ENCODE measurements at places on chromosomes 11 and 22. TPM values are rescaled to one million over a fixed set of nuclear protein-coding genes. Genes with fewer than 3 reads are reported as not detected.

GRCh38 chr11:2864901-2865300 is 20.7 kb downstream of the CDKN1C start:
- no peaks in the 10 kb centered on the region for H3K4me1 ChIP-seq
- H3K4me3 ChIP-seq = no peak overlapping the region
- no peak for DNase-seq
- H3K36me3 ChIP-seq = no peaks in the 10 kb centered on the region
- H3K27ac ChIP-seq = no peak overlapping the region
- peaks cover 31% of the 10 kb centered on the region for H3K27me3 ChIP-seq

DNA sequence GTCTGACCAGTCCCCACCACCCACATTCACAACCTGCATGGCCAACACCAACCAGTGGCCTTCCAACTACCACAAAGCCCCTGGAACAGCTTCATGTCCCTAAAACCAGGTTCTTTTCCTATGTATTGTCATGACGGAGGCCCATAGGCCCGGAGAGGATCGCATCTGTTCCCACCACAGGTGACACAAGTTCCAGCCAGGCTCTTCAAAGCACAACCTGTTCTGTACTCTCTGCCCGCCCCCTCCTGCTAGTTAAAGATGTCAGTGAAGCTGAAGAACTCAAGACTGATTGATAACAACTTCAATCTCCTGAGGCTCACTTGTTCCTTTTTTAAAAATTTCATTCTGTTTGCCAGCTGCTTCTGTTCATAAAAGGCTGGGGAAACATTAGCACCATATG is 121.1 kb upstream of the GUCY1A2 start:
- no peak overlapping the region for H3K27ac ChIP-seq
- no peaks in the 10 kb centered on the region for H3K27me3 ChIP-seq
- H3K36me3 ChIP-seq = no peaks in the 10 kb centered on the region
- no peak overlapping the region for H3K4me3 ChIP-seq
- H3K4me1 ChIP-seq = no peaks in the 10 kb centered on the region
- DNase-seq = no peak

The PRR5L gene
- total RNA-seq = 98.9 TPM

The PGA4 gene
- not detected for total RNA-seq

- no peak for DNase-seq
- no peaks in the 10 kb centered on the region for H3K27me3 ChIP-seq
- H3K4me3 ChIP-seq = no peak overlapping the region
These were observed 35.2 kb upstream of the USP47 start for GRCh38 chr11:11806586-11806985.

DNA sequence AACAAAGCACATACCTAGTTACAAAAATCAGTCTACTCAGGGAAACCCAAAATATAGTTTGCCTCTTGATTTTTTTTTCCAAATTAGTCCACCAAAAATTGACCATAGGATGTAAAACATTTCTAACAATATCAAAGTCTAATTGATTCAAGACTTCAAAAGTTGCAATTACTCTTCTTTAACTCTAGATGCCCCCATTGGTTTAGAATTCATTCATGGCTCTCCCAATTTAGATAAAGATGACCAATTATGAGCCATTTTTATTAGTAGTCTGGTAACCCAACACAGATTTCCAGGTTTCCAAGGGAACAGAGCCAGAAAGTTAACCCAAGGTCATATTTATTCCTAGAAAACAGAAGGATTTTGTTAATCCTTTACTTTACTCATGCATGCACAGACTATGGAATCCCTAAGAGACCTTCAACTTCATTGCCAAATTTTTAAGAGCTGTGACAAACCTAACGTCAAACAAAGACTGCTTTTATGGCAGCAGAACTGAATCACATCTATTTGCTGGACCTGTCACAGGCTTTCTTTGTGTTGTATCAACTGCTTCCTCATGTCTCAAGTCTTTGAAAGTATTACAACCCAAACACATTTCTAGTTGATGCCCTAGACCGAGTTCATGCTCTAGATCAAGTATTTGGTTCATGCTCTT is 55.3 kb downstream of the C22orf42 start:
- no peak overlapping the region for H3K4me3 ChIP-seq
- no peaks in the 10 kb centered on the region for H3K36me3 ChIP-seq
- no peaks in the 10 kb centered on the region for H3K4me1 ChIP-seq
- no peak for DNase-seq

The FAM111A gene
- total RNA-seq = 96.6 TPM

The LARGE1 gene
- 114 TPM for total RNA-seq

DNA sequence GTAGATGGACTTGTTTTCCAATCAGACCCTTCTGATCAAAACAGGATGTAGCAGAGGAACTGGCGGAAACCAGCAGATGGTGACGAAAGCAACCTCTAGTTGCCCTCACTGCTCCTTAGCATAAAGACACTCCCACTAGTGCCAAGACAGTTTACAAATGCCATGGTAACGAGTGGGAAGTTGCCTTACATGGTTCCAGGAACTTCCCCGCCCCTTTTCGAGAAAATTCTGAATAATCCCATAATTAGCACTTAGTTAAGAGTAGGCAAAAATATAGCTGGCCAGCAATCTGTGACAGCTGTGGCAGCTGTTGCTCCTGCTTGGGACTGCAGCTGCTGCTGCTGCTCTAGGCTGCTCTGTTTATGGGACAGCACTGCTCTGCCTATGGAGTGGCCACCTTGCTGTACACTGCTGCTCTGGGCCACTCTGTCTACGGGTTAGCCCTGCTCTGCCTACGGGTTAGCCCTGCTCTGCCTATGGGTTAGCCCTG is 33.4 kb upstream of the SORL1 start:
- H3K27me3 ChIP-seq = no peaks in the 10 kb centered on the region
- H3K4me1 ChIP-seq = peaks cover 19% of the 10 kb centered on the region
- no peak for DNase-seq
- peak overlapping the region; percentile 46 for H3K27ac ChIP-seq
- H3K36me3 ChIP-seq = no peaks in the 10 kb centered on the region
- no peak overlapping the region for H3K4me3 ChIP-seq

The SLC22A6 gene
- total RNA-seq = not detected

The PLAAT4 gene
- total RNA-seq = 179 TPM

GRCh38 chr11:16799221-16799620 is 60.8 kb downstream of the C11orf58 start:
- H3K36me3 ChIP-seq = no peaks in the 10 kb centered on the region
- no peak overlapping the region for H3K4me3 ChIP-seq
- DNase-seq = no peak
- no peaks in the 10 kb centered on the region for H3K27me3 ChIP-seq
- no peaks in the 10 kb centered on the region for H3K4me1 ChIP-seq
- no peak overlapping the region for H3K27ac ChIP-seq

DNA sequence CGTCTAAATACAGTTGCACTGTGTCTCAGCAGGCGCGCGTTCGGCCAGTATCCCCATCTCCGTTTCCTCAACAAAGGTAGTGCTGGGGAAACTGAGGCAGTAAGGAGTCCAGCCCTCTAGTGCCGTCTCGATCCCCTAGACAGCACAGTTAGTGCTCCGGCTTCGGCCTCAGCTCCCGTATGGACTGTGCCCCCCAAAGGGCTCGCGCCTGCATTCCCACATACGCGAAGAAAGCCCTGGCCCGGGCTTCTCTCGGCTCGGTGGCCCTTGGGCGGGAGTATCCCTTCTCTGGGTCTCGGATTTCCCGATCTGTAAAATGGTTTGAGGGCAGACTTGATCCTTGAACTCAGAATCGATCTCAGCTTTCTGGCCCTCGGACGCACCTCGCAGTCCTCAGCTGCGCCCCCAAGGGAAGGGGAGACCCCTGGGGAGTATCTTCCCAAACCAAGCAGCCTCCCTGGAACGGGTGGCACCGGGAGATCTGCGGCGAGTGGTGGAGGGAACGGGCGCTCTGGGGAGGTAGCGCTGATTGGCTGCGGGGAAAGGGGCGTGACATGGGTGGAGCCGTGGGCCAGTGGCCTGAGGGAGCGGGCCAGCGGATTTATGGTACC is 759 bp upstream of the PEX16 start:
- H3K4me1 ChIP-seq = peaks cover 24% of the 10 kb centered on the region
- peaks cover 28% of the 10 kb centered on the region for H3K36me3 ChIP-seq
- no peaks in the 10 kb centered on the region for H3K27me3 ChIP-seq
- peak overlapping the region; percentile 89 for H3K27ac ChIP-seq
- peak overlapping the region; percentile 95 for H3K4me3 ChIP-seq

The KDELR3 gene
- total RNA-seq = 2.5 TPM

The BLID gene
- total RNA-seq = not detected

- H3K4me1 ChIP-seq = peaks cover 23% of the 10 kb centered on the region
- peaks cover 52% of the 10 kb centered on the region for H3K36me3 ChIP-seq
- no peak overlapping the region for H3K4me3 ChIP-seq
These were observed 6.3 kb downstream of the SLC39A13 start for GRCh38 chr11:47414685-47415070.

DNA sequence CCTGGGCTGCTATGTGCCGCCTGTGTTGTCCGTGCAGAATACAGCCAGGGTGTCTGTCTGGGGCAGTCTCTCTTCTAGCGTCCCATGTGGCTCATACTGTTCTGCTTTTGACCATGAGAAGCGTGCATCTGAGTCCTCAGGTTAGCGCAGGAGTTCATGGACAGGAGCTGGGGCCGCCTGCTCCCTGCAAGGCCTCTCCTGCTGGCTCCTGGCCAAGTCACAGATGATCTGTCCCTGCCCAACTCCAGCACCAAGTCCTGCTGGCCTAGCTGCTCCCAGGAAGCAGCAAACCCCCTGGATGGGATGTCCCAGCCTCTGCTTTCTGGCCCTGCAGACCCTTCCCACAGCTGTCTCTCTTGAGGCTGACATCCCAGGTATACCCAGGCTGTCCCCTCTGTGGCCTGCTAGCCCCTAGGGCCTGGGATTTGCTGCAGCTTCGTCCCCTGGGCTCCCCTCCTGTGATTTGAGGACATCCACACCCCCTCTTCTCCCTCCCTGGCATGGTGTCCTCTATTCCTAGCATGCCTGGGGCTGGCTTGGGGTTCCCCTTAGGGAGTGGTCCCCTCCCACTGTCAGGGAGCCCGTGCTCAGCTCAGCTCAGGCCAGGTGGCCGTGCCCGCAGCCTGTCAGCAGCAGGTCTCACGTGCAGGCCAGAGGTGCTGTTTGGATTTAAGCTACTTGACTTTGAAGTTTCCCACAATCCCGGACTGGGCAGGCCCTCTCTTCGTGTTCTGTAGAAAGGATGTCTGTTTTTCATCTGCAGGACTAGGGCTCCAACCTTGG is 17.8 kb downstream of the PRR5 start:
- H3K36me3 ChIP-seq = no peaks in the 10 kb centered on the region
- H3K27me3 ChIP-seq = no peaks in the 10 kb centered on the region
- no peaks in the 10 kb centered on the region for H3K4me1 ChIP-seq
- H3K27ac ChIP-seq = peak overlapping the region; percentile 5

- H3K27ac ChIP-seq = no peak overlapping the region
- H3K36me3 ChIP-seq = peaks cover 27% of the 10 kb centered on the region
- H3K4me1 ChIP-seq = no peaks in the 10 kb centered on the region
- no peak for DNase-seq
- no peaks in the 10 kb centered on the region for H3K27me3 ChIP-seq
These were observed 13.4 kb downstream of the MORC2 start for GRCh38 chr22:30955153-30955552.

The SLC17A6 gene
- total RNA-seq = not detected

- no peaks in the 10 kb centered on the region for H3K27me3 ChIP-seq
- H3K4me1 ChIP-seq = no peaks in the 10 kb centered on the region
- H3K27ac ChIP-seq = peak overlapping the region; percentile 47
- no peak overlapping the region for H3K4me3 ChIP-seq
- no peak for DNase-seq
These were observed 19.8 kb downstream of the DRD4 start for GRCh38 chr11:656866-657265.

DNA sequence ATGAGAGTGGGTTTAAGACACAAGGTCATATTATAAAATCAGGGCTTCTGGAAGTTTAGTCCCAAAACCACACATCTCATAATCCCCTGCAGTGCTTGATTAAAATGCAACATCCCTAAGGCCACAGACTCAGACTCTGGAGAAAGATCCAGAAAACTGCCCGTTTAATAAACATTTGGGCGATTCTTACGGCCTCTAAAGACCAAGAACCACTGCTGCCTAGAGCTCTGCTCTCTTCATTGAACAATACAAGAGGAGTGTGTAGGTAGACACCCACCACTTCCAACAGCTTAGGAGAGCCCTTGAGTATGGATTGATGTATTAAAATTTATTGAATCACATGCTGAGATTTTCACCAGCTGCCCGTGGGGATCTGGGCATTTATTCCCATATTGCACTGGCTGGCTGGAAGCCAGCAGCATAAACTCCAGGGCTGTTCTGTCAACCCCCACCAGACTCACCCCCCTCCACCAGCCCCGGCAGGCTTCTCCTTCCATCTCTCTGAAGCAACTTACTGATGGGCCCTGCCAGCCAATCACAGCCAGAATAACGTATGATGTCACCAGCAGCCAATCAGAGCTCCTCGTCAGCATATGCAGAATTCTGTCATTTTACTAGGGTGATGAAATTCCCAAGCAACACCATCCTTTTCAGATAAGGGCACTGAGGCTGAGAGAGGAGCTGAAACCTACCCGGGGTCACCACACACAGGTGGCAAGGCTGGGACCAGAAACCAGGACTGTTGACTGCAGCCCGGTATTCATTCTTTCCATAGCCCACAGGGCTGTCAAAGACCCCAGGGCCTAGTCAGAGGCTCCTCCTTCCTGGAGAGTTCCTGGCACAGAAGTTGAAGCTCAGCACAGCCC is 749 bp upstream of the BEST1 start:
- H3K27me3 ChIP-seq = no peaks in the 10 kb centered on the region
- H3K4me1 ChIP-seq = no peaks in the 10 kb centered on the region
- no peak overlapping the region for H3K27ac ChIP-seq
- no peaks in the 10 kb centered on the region for H3K36me3 ChIP-seq

DNA sequence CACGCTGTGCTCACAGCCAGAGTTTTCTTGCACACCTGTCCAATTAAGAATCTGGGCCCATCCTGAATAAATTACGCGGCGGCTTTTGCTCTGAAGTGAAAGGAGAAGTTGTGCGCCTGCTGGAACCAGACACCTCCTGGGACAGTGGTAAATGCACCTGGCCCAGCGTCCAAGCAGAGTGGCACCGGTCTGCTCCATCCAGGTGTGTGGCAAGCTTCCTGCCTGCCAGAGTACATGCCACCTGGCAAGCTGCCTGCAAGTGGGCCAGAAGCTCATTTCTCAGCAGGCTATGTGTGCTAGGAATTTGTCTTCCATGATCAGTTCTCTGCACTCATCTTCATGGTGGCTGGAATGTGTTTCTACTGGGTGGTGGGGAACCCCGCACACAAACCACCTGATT is 660.6 kb downstream of the ETS1 start:
- no peak for DNase-seq
- no peaks in the 10 kb centered on the region for H3K27me3 ChIP-seq
- H3K4me3 ChIP-seq = no peak overlapping the region
- H3K4me1 ChIP-seq = no peaks in the 10 kb centered on the region

The ASPHD2 gene
- 1.4 TPM for total RNA-seq
